Naive thymus-derived CD4-positive, alpha-beta T cell (primary cell): ENCODE measurements at places on chromosomes 5 and 9. TPM values are rescaled to one million over a fixed set of nuclear protein-coding genes. Genes with fewer than 3 reads are reported as not detected.

- no peaks in the 10 kb centered on the region for H3K36me3 ChIP-seq
- H3K27me3 ChIP-seq: no peaks in the 10 kb centered on the region
- no peak overlapping the region for H3K4me3 ChIP-seq
- H3K4me1 ChIP-seq: no peaks in the 10 kb centered on the region
- H3K27ac ChIP-seq: no peak overlapping the region
- no peak for DNase-seq
These were observed 3.9 kb downstream of the LCN8 start for GRCh38 chr9:136754059-136754572.

The MLANA gene
- not detected in 2 replicates for total RNA-seq

GRCh38 chr5:93993161-93993560, 251.8 kb upstream of the POU5F2 start:
- H3K4me1 ChIP-seq: no peaks in the 10 kb centered on the region
- H3K27ac ChIP-seq: no peak overlapping the region
- H3K36me3 ChIP-seq: no peaks in the 10 kb centered on the region
- no peak overlapping the region for H3K4me3 ChIP-seq
- DNase-seq: no peak

- DNase-seq: no peak
These were observed 474.2 kb upstream of the ADAMTS16 start for GRCh38 chr5:4665911-4666310.

DNA sequence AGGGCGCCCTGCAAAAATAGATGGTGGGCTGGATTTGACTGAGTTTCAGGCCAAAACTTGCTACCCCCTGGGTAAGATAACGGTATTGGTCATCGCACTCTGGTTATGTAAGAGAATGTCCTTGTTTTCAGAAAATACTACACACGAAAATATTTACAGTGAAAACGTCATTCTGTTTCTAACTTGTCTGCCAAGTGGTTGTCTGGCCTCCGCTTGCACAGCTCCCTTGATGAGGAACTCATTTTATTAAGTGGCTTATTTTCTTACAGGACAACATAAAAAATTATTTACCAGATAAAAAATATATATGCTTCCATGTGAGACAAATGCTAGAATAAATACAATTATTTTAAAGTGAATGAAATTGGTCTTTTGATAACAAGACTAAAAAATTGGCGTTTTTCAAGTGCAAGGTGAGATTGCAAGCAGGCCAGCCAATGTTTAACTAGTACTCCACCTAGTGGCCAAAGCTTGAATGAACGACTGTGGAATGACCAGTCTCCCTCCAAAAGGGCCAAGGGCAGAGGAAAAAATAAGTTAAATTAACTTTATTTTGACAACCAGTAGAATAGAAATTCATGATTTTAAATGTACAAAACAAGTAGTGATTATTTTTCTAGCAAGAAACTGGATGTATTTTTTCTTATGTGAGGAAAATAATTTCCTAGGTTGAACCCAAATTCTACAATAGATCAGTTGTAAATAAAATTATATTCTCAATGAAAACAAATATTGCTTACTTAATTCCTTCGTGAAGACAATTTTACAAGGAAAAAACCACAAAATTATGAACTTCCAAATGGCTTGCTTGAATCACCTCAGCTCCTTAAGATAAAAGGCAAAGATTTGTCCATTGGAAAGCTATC, 93.2 kb downstream of the ZFAND5 start:
- no peak for DNase-seq
- H3K27me3 ChIP-seq: no peaks in the 10 kb centered on the region
- H3K4me1 ChIP-seq: no peaks in the 10 kb centered on the region
- H3K4me3 ChIP-seq: no peak overlapping the region
- no peak overlapping the region for H3K27ac ChIP-seq
- no peaks in the 10 kb centered on the region for H3K36me3 ChIP-seq

DNA sequence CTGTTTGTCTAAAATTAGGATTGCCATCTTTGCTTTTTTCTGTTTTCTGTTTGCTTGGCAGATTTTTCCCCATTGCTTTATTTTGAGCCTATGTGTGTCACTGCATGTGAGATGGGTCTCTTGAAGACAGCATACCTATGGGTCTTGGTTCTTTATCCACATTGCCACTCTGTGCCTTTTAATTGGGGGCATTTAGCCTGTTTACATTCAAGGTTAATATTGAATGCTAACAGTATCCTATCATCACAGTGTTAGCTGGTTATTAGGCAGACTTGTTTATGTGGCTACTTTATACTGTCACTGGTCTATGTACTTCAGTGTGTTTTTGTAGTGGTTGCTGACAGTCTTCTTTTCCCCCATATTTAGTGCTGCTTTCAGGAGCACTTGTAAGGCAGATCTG, 67.3 kb downstream of the ISOC1 start:
- DNase-seq: no peak
- H3K27me3 ChIP-seq: no peaks in the 10 kb centered on the region
- no peak overlapping the region for H3K4me3 ChIP-seq
- H3K36me3 ChIP-seq: no peaks in the 10 kb centered on the region

- DNase-seq: no peak
- no peaks in the 10 kb centered on the region for H3K27me3 ChIP-seq
These were observed 124.1 kb upstream of the OTULINL start for GRCh38 chr5:14457476-14457875.

GRCh38 chr5:154189256-154189818, 1.2 kb upstream of the GALNT10 start:
- H3K4me3 ChIP-seq: peak overlapping the region; percentile 94
- peaks cover 5% of the 10 kb centered on the region for H3K36me3 ChIP-seq
- H3K27ac ChIP-seq: no peak overlapping the region
- peaks cover 22% of the 10 kb centered on the region for H3K4me1 ChIP-seq
- H3K27me3 ChIP-seq: no peaks in the 10 kb centered on the region
- no peak for DNase-seq

The RLN2 gene
- 5.9 TPM for total RNA-seq

The FCN1 gene
- total RNA-seq: not detected in 2 replicates

- no peaks in the 10 kb centered on the region for H3K4me1 ChIP-seq
- no peaks in the 10 kb centered on the region for H3K27me3 ChIP-seq
- DNase-seq: no peak
- no peaks in the 10 kb centered on the region for H3K36me3 ChIP-seq
- H3K4me3 ChIP-seq: no peak overlapping the region
- no peak overlapping the region for H3K27ac ChIP-seq
These were observed 254.6 kb upstream of the CYLC2 start for GRCh38 chr9:102740578-102740977.

- H3K4me3 ChIP-seq: no peak overlapping the region
- H3K27me3 ChIP-seq: no peaks in the 10 kb centered on the region
- no peak for DNase-seq
- H3K27ac ChIP-seq: no peak overlapping the region
- no peaks in the 10 kb centered on the region for H3K36me3 ChIP-seq
These were observed 26.3 kb upstream of the SYNPO start for GRCh38 chr5:150613991-150614660.

The TMEM215 gene
- total RNA-seq: not detected

DNA sequence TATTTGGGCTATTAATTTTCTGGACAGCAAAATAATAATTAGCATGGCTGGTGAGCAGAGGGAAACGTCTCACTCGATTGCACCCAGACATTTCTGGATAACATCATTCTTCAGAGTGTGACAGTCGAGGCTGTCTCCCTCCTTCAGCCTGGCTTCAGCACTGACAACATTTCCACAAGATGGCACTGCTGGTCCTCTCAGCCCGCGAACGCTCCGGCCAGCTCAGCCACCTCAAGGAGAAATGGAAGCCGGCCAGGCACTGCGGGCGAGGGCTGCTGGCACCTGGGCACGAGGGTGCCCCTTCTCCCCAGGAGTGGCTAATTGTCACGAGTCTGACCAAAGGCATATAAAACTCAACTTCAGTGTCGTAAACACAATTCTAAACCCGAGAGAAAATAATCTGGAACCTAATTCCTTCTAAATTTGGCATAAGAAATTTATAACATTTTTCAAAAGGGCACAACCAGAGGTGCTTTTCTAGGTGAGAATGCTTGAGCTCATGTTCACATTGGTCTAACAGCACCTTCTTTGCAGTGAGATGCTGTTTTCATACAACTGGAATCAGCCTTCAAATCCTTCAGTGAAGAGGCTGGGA, 65.9 kb downstream of the DAP start:
- no peak for DNase-seq
- no peak overlapping the region for H3K4me3 ChIP-seq
- H3K4me1 ChIP-seq: no peaks in the 10 kb centered on the region
- H3K27ac ChIP-seq: no peak overlapping the region
- no peaks in the 10 kb centered on the region for H3K36me3 ChIP-seq

- H3K36me3 ChIP-seq: no peaks in the 10 kb centered on the region
- DNase-seq: no peak
- H3K27me3 ChIP-seq: no peaks in the 10 kb centered on the region
- H3K27ac ChIP-seq: no peak overlapping the region
- H3K4me1 ChIP-seq: no peaks in the 10 kb centered on the region
These were observed 55.3 kb downstream of the TGFBR1 start for GRCh38 chr9:99160173-99160572.

GRCh38 chr5:68245319-68245718, 29.8 kb downstream of the PIK3R1 start:
- no peak overlapping the region for H3K27ac ChIP-seq
- H3K4me3 ChIP-seq: no peak overlapping the region
- DNase-seq: no peak
- peaks cover 29% of the 10 kb centered on the region for H3K4me1 ChIP-seq
- H3K36me3 ChIP-seq: no peaks in the 10 kb centered on the region

DNA sequence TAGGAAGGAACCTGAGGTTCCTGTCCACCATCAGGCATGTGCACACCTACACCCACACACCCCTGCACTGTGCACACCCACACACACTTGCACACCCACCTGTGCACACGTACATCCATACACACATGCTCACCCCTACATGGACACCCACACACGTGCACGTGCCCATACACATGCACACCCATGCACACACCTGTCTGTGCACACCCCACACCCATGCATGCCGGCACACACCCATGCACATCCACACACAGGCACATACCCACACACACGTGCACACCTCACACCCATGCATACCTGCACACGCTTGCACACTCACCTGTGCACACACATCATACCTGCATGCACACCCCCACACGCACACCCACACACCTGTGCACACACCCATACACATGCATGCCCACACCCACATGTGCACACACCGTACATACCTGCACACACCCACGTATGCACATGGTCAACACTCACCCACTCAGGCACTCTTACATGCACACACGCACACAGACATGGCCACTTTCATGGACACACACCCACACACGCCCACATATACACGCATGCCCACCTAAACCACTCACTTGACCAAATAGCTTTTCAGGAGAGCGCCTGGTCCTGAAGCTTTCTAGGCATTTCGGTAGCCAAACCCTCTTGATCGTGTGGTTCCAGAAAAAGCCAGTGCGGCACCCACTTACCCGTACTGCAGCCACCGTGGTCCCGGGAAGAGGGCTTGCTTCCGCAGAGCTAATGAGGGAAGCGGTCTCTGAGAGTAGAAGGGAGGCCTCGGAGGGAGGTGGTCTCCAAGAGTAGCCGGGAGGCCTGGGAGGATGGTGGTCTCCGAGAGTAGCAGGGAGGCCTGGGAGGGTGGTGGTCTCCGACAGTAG, 36.7 kb upstream of the CLPTM1L start:
- H3K27me3 ChIP-seq: no peaks in the 10 kb centered on the region
- DNase-seq: no peak
- peaks cover 10% of the 10 kb centered on the region for H3K4me1 ChIP-seq
- H3K36me3 ChIP-seq: no peaks in the 10 kb centered on the region
- no peak overlapping the region for H3K27ac ChIP-seq

DNA sequence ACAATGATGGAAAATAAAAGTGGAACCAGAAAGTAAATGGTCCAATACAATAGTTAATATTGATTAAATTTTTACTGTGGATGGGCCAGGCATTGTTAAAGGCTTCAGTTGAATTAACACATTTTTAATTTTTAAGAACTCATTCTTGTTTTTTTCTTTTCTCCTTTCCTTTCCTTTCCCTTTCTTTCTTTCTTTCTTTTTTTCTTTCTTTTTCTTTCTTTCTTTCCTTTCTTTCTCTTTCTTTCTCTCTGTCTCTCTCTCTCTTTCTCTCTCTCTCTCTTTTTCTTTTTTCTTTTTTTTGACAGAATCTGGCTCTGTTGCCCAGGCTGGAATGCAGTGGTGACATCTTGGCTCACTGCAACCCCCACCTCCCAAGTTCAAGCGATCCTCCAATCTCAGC, 13.3 kb upstream of the OTULINL start:
- H3K27me3 ChIP-seq: no peaks in the 10 kb centered on the region
- H3K4me1 ChIP-seq: no peaks in the 10 kb centered on the region
- H3K27ac ChIP-seq: no peak overlapping the region
- H3K4me3 ChIP-seq: no peak overlapping the region
- no peak for DNase-seq
- no peaks in the 10 kb centered on the region for H3K36me3 ChIP-seq

GRCh38 chr5:573206-573605, 38.9 kb upstream of the CEP72 start:
- H3K27ac ChIP-seq: no peak overlapping the region
- no peaks in the 10 kb centered on the region for H3K4me1 ChIP-seq
- H3K27me3 ChIP-seq: no peaks in the 10 kb centered on the region
- no peak for DNase-seq
- no peaks in the 10 kb centered on the region for H3K36me3 ChIP-seq

DNA sequence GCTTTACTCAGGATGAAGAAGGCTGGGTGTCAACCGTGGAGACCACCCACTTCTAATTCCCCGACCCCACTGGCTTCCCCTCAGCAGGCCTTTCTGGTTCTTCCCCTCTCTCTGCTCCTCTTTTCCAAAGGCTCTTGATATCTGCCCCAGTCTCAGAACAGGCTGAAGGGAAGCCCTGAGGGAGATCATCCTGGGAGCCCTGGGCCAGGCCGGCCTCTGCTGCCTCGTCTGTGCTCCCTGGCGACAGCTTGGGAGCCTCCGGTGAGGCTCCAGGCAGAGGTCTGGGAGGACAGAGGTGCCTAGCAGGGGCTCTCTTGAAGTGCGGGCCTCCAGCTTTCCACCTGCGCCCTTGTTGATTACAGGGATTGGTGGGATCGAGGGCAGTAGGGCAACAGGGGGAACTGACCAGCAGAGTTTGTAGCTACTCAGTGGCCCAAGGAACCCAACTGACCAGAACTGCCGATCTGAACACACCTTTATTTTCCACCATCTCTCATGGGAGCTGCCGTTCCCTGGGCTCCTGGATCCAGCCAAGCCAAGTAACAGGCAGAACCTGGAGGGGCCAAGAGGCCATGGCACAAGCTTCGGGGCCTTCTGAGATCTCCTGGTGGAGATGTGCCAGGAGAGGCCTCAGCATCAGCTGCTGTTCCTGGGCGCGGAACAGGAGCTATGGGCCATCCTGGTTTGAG, 198.5 kb downstream of the CACNA1B start:
- no peaks in the 10 kb centered on the region for H3K27me3 ChIP-seq
- no peaks in the 10 kb centered on the region for H3K4me1 ChIP-seq
- no peaks in the 10 kb centered on the region for H3K36me3 ChIP-seq
- no peak overlapping the region for H3K4me3 ChIP-seq
- DNase-seq: no peak

DNA sequence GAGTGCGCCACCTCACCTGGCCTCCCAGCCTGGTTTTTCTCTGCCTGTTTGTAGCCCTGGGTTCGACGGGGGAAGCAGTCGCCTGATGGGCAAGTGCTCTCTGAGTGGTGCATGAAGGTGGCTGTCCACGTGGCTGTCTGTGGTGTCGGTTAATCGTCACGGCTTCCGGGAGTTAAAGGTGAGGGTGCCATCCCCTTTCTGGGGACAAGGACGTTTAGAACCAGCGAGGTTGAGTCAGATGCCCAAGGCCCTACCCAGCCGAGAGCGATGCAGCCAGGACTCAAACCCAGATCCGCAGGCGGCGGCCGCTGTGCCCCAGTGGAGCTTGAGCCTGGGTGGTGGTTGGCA, 47.7 kb downstream of the RXRA start:
- H3K36me3 ChIP-seq: no peaks in the 10 kb centered on the region
- H3K4me3 ChIP-seq: no peak overlapping the region
- peaks cover 8% of the 10 kb centered on the region for H3K4me1 ChIP-seq
- DNase-seq: no peak
- no peak overlapping the region for H3K27ac ChIP-seq
